KG1 (cell line): ENCODE measurements at places on chromosomes 4 and X.

DNA sequence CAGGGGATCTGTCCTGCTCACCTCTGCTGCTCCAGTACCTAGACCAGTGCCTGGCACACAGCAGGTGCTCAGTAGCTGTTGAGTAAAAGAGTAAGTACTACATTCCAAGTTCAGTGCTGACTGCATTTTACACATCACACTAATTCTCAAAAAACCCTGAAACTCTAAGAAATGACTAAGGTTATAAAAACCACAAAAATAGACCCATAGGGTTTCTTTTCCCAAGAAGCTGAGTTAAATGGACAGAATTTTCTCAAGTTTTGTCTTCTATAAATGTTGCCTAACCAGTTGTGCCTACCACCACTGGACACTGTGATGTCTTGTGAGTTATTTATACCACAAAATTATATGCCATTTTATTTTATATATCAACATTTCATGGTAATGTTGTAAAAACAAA lies 78.9 kb upstream of the RXFP1 start:
- no peak for DNase-seq

GRCh38 chr4:161916035-161916434 lies 247.8 kb downstream of the FSTL5 start:
- DNase-seq, result no peak

- DNase-seq, result no peak
Measured at GRCh38 chrX:136768469-136769084, 12.2 kb downstream of the ARHGEF6 start.

DNA sequence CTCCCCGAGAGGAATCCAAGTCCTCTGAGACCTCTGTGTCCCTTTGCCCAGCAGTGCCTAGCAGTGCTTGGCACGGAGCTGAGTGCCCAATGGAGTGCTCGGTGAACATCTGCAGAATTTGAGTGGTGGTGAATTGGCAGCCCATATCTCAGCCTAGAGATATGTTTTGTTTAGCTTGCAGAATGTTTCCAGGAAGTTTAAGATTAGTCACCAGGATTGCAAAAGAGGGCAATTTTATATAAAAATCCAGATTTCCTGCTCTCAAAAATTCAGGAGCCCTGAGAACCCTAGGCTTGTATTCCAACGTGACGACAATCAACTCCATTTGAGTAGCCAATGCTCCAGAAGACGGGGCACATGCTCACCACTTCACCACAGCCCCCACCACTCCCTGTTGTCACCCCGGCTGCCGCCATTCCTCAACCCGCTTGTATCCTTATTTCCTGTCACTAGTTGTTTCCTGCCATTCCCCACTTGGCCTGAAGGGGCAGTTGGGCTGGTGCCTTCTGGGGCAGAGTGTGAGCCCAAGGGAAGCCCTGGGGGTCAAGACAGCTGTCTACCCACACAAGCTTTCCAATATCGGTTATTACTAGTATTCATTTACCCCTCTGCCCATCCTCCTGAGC lies 116.9 kb downstream of the EFNB1 start:
- no peak for DNase-seq
